NCI-H2081 (cell line): ENCODE measurements at places on chromosomes 2 and 18.

DNA sequence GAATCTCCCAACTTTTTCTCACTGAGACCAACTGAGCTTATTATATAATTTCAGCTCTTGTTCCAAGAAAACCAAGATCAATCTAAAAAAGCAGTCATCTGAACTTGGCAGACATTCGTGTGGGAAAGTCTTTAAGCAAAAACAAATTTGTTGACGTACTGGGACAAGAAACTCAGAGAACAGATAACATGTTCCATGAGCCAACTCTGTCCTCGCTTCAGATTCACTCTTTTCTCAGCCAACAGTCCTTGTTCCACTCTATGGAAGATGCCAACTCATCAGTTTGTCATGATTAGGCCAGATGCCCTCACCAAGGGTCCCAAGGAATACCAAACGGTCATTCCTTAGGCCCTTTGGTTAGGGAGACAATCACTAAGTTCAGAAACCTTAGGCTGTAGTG is 224.2 kb upstream of the CTAGE1 start:
- DNase-seq, result no peak

DNA sequence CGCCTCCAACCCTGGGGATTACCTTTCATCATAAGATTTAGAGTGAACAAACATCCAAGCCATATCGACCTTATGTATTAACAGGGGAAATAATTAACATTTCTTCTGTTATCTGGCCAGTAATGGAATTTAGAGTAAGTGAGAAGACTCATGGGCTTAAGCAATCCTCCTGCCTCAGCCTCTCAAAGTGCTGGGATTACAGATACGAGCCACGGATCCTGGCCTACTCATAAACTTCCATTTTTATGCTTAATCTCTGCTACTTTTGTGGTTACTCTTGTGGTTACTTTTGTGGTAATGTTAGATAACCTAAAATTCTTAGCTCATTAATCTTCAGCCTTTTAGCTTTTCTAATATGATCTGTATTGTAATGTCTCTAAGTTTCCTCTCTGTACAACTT is 159.3 kb upstream of the SLC8A1 start:
- DNase-seq, result no peak

DNA sequence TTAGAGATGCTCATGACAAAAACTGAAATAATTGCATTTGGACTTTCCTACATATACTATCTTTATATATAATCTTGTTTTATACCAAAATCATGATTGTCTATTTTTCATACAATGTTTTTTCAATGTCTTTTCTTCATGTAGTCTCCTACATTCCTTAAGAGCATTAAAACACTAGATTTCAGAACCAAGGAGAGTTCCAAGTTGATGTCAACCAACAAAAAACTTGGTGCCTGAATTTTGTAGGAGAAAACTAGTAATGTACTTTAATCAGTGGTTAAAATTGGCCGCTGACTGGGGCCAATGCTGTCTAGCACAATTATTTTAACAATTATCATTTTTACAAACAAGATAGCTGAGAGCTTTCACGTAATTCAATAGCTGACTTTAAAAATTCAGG is 678.8 kb downstream of the DCC start:
- DNase-seq, result no peak

- no peak for DNase-seq
Observed at GRCh38 chr2:85066006-85066740, 67.0 kb upstream of the TCF7L1 start.

GRCh38 chr2:231527091-231527395 is 3.2 kb downstream of the NMUR1 start:
- DNase-seq, result no peak

DNA sequence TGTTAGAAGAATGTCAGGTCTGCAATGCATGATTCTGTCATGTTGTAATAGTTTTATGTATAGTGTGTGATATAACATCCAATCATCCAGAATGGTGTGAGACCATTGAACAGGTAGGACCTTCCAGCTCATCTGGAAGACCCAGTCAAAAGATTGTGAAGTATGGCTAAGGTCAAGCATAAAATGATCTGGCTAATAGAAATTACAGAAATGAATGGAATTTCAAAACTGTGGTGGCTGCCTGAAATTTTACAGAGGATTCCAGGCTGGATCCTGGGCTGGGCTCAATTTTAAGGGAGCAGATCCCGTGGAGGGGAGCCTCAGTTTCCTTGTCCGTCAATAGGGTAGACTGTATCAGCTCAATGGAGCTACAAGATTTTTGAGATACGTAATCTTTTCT is 39.1 kb downstream of the ACKR3 start:
- DNase-seq, result no peak

DNA sequence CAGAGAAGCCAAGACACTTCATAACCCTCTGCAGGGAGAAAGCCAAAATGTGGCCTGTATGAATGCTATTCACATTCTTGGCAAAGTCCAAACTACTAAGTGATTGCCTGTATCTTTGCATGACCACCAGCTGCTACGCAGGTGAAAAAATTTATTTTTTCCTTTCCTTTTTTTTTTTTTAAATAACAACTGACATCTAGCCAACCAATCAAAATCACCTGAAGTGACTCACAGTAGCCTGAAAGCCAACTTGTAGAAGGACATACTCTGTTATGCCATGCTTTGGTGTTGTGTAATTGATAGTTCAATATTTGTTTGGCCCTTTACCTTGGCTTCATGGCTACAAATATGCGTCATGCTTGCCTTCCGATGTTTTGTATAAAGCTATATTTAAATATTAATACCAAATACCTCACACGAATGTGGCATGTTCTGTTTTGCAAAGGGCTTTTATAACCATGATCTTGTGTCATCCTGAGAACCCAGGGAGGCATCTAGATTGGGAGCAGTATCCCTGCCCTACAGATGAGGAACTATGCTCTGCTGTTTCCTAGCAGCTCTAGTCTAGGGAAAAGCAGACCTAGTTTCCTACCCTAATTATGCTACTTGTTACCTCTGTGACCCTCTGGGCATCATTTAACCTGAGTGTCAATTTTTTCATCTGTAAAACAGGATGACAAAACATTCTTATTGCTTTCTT is 102.1 kb downstream of the MYOM1 start:
- DNase-seq, result no peak

GRCh38 chr2:134341476-134341875 is 87.6 kb downstream of the MGAT5 start:
- no peak for DNase-seq

DNA sequence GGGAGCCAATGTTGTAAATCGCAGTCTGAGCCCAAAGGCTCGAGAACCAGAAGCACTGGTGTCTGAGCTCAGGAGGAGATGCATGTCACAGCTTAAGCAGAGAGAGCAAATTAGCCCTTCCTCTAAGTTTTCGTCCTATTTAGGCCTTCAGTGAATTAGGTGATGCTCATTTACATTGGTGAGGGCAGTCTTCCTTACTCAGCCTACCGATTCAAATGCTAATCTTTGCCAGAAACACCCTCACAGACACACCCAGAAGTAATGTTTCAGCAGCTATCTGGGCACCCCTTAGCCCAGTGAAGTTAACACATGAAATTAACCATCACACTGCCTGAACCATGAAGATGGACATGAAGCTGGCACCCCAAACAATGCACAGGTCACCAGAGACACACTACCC is 385.1 kb downstream of the STK39 start:
- no peak for DNase-seq

- no peak for DNase-seq
Observed at GRCh38 chr2:132518302-132518701, 101.7 kb downstream of the GPR39 start.

- DNase-seq, result no peak
Observed at GRCh38 chr2:25977768-25978167, 4.5 kb downstream of the KIF3C start.
